ENCODE measurements at places on chromosomes 16 and 17.

DNA sequence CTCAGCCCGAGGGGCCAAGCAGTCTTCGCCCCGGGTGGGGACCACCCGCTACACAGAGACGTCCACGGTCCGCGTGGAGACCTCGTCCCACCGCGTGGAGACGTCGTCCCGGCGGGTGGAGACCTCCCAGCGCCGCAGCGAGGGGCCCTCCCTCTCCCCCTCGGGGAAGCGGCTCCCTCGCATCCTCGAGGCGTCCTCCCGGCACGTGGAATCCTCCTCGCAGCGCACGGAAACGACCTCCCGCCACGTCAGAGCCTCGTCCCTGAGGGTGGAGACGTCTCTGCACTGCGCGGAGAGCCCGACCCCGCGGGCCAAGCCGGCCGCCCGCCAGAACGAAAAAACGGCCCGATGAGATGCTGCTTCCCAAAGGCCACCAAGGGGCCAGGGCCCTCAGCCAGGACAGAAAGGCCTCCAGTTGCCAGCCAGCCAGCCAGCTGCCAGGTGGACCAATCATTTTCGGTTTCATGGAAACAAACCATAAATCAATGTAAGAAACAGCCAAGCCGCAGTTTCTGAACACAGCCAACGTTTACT lies 424 bp downstream of the C17orf100 start:
- DNase-seq = no peak

DNA sequence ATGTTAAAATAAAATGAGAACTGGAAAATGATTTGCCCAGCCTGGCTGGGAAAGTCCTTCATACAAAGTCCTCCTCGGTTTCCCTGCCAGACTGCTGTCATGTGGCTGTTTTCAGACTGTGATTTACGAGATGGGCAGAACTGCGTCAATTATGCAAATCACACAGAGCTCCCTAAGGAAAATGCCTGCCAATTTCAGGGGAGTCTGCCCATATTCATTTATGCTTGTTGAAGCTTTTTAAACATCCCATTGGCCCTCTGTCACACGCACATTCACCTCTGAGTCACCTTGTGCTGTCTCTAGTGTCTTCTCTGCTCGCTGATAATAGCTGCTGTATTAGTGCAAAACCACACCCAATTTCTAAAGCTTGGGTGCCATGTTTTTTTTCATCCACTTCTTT lies 81.7 kb upstream of the FAM20A start:
- DNase-seq = no peak

DNA sequence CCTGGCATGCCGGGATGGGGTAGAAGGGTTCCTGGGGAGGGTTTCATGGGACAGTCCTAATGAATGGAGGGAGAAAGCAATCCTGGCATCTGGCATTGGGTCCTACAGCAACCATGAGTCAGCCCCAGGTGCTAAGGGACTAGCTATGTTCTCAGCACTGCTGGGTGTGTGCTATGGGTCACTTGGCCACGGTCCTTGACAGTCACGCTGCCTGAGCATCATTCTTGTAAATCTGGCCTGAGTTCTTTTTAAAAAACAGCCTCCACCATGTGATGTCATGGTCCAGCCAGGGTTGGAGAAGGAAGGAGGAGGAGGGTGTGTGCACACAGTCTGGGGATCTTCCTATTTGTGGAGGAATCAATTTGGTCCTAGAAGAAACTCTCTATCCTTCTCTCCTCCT lies 6.2 kb upstream of the RAMP2 start:
- DNase-seq = no peak

DNA sequence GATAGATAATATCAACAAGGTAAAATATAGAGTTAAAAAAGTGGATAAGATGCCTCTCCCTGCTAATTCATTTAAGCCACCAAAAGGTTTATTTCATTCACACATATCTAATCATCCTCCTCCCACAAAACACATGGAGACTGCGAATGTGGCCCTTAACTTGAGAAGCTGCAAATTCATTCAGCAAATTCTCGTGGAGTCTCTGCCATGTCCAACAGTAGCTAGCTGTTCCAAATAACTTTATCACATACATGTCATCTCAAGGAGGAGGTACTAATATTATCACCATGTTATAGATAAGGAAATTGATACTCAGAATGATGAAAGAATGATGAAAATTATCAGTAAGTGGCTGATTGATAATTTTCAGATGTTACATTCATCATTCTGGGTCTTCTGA lies 950.2 kb downstream of the CDH11 start:
- no peak for DNase-seq

DNA sequence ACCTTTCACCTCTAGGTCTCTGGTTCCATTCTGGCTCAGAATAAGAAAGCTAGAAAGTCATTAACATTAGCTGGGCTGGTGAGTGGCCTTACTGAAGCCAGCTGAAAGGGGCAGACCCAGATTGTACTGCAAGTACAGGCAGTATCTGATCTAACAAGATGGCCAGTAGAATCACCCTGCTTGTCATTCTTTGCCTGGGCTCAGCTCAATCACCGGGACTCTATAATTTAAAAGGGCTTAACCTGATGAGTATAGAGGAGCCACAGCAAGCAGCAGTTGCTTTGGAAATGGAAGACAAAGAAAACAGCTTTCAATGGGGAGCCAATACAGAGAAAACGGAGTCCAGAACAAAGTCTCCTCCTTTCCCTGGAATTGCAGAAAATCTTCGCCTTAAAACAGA lies 13.6 kb downstream of the CDH8 start:
- DNase-seq = no peak

GRCh38 chr16:84810518-84811273 lies 9.1 kb upstream of the CRISPLD2 start:
- DNase-seq = peak; percentile 53

DNA sequence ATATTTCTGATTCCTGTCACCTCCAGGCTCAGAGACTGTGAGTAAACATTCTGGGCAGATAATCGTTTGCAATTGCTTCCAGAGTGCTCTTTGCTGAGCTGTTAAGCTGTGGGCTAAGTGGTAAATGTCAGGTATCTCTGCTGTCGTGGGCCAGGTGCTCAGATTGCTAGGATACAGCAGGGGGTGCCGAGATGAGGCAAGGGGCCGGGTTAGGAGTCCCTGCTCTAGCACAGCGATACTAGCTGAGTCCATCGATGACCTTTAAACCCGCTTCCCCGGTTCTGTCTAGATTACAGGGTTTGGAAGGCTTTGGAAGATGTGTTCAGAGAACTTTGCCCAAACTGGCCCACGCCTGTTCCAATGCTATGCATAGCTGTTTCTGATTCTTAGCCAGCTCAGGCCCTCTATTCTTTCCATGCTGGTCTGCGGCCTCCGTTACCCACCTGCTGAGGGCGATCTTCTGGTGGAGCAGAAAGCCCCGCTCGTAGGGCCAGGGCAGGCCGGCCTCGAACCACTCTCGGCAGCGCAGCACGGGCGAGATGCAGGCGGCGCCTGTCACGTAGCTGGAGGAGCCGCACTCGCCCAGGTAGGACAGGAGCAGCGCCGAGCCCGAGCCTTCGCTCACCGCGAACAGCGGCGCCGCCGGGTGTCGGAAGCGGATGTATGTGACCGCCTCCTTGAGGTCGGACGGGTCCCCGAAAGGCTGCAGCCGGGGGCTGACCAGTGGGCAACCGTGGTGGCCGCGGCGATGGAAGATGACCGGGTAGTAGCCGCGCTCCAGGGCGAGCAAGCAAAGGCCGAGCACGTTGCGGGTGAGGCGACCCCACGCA lies 979 bp downstream of the ABHD15 start:
- DNase-seq = no peak

DNA sequence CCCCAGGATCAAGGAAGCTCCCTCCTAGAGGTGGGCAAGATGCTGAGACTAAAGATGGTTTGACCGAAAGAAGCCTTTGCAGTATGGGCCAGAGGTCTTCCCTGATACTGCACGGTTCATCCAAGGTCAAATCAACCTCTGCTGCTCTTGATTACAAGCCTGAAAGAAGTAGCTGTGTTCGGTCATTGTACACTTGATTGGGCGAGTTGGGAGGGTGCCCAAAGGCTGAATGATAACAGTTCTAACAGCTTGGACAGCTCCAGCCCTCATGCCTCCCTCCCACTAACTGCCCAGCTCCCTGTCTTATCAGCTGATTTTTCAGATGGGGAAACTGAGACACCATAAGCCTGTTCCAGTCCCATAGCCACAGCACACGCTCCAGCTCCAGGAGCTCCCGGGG lies 42.8 kb downstream of the ABCC12 start:
- no peak for DNase-seq

DNA sequence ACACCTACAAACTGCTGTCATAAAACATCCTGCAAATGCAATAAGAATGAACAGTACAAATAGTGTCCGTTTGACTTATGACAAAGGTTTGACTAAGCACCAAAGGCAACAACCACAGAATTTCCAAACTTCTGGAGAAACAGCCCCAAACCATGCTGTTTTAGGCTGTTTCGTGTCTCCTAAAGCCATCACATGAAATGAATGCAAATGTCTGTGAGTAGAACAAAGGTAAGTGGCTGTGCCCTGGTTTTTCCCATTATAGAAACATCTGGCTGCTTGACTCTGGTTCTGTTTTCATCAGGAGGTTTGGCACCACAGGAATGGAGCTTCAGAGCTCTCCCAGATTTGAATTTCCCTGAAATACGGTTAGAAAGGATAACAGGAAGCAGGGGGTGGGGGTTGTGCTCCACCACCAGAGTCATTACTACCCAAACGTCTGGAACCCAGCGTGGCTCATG lies 4.6 kb upstream of the EMP2 start:
- DNase-seq = no peak

- DNase-seq = no peak
These were observed 430.4 kb downstream of the HAPSTR1 start for GRCh38 chr16:9521749-9522370.

- no peak for DNase-seq
These were observed 122.5 kb downstream of the ZNF423 start for GRCh38 chr16:49733313-49734009.

DNA sequence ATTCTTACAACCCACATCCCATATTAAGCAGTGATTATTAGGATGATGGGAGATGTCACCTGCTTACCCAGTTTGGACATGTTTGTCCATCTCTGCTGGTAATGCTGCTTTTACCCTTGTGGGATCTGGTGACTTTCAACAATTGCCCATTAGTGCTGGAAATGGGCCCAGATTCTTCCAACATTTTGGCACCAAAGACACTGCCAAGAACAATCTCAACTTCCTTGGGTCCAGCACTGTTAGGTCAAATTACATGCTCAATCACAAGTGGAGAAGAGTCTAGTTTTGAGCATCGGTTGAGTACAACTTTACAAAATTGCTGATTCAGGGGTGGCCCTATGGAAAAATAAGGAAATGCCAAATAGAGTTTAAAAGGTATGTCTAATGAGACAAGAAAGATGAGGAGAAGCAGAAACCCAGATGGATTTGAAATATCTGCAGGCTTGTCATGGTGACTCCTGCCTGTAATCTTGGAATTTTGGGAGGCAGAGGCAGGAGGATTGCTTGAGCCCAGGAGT lies 13.0 kb upstream of the ZFP3 start:
- no peak for DNase-seq
